ENCODE measurements at places on chromosomes 7 and 10. TPM values are rescaled to one million over a fixed set of nuclear protein-coding genes. Genes with fewer than 3 reads are reported as not detected.

The PLXNA4 gene
- total RNA-seq = 0.04 TPM

The ANKRD22 gene
- 0.17 TPM for total RNA-seq

The TMEM26 gene
- not detected for total RNA-seq

The ZKSCAN1 gene
- total RNA-seq = 40.4 TPM

The PLEKHS1 gene
- total RNA-seq = not detected

The CALML3 gene
- total RNA-seq = not detected

The CCDC172 gene
- not detected for total RNA-seq

The CRHR2 gene
- total RNA-seq = not detected

The PROSER2 gene
- 1.4 TPM for total RNA-seq

The VSTM4 gene
- 0.06 TPM for total RNA-seq

The EIF3B gene
- 298 TPM for total RNA-seq

The SCIN gene
- total RNA-seq = 0.08 TPM

The GPRIN2 gene
- not detected for total RNA-seq

The YAE1 gene
- 14.2 TPM for total RNA-seq

The ANXA8 gene
- not detected for total RNA-seq

The DDX56 gene
- 155 TPM for total RNA-seq

The RP9 gene
- 23.2 TPM for total RNA-seq

The PAPSS2 gene
- total RNA-seq = 0.04 TPM

The OR2A5 gene
- total RNA-seq = not detected

The SUN3 gene
- not detected for total RNA-seq

The PTPRE gene
- total RNA-seq = 38.3 TPM

The PALD1 gene
- 0.55 TPM for total RNA-seq

The TDRD1 gene
- 0.25 TPM for total RNA-seq

The PSPH gene
- total RNA-seq = 39.5 TPM

The GNGT1 gene
- total RNA-seq = not detected

The MYL10 gene
- total RNA-seq = not detected

The JCAD gene
- 0.02 TPM for total RNA-seq

The LFNG gene
- total RNA-seq = 24.2 TPM

The MINDY4 gene
- 2.6 TPM for total RNA-seq

The UNCX gene
- not detected for total RNA-seq
